Neural progenitor cell (in vitro differentiated cells): ENCODE measurements at places on chromosomes 16 and 17. TPM values are rescaled to one million over a fixed set of nuclear protein-coding genes. Genes with fewer than 3 reads are reported as not detected.

DNA sequence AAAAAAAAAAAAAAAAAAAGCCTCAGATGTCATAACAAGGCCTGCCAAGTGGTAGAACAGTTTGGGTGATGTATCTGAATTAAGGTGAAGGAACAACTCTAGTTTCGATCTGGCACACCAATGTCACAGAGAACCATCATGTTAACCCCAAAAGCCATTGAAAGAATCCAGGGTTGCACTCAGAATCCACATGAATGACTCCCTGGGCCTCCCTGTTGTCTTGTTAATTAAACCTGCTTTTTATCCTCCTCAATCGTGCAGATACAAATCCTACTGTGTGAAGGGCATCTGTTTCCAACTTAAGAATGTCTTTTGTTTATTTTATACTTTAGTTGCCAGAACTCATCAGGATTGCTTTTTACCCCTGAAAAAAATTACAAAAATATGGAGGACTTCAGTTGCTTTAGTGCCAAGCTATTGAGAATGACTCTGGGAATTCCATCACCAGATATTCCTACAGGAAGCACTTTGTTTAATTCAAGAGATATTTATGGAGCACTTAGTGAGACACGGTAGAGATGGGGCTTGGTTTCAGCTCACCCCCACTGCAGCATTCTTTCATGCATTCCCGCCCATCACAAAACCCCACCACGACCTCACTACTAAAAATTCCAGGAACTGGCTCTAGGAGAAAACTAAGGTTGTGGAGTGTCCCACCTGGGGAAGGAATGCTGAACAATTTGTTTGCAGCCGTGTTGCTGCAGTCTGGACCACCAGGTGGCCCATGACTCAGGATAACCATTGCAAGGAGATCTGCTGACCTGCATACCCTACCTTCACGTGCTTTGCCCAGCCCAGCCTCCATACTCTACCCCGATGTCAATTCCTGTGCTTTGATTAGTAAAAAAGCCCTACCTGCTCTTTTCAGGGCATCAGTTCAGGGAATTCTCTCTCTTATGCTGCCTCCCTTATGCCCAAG, 63.8 kb upstream of the GPRC5B start:
- DNase-seq: no peak

- no peak for DNase-seq
These were observed 12.6 kb upstream of the MRPL38 start for GRCh38 chr17:75917141-75917916.

DNA sequence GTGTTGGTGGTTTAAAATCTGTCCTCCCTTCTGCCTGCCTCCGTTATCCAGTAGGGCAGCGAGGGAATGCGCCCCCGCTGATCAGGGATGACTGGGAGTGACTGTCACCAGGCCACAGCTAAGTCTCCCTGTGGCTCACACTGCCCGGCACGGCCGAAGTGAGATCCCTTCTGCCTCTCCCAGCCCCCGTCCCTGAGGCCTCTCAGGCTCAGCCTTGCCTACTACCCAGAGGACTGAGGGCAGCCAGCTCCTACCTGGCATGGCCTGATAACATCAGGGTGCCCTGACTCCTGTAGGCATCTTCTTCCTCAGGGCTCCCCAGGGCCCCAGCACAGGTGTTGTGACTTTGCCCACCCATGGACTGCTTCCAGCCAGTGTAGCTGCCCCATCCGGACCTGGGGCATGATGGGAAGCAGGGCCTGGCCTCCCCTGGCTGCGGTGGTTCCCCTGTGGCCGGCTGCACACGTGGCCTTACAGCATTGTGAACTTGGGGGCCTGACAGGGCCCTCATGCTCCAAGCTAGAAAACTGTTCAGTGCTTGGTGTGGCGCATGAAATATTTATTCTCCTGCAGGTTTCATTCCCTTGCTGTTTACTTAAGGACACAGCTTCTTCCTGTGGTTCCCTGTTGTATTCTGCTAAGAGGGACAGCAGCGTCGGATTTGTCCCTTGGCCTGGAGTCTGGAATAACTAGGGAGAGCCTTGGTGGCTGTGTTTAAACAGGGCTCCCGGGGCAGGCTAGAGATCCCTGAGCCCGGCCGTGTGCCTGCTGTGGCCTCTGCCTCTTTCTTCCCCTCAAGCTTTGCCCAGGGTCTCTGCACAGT, 30.0 kb downstream of the GINS2 start:
- DNase-seq: no peak

CACNG1 gene
- total RNA-seq: not detected in 2 replicates

GRCh38 chr17:40345161-40345993, 19.2 kb downstream of the GJD3 start:
- DNase-seq: peak; percentile 90
